NCI-H187 treated with DMSO at 0.1 percent for 48 hours (cell line): ENCODE measurements at places on chromosomes 6 and 20.

GRCh38 chr6:114284281-114284680 is 58.5 kb downstream of the HS3ST5 start:
- DNase-seq: no peak

DNA sequence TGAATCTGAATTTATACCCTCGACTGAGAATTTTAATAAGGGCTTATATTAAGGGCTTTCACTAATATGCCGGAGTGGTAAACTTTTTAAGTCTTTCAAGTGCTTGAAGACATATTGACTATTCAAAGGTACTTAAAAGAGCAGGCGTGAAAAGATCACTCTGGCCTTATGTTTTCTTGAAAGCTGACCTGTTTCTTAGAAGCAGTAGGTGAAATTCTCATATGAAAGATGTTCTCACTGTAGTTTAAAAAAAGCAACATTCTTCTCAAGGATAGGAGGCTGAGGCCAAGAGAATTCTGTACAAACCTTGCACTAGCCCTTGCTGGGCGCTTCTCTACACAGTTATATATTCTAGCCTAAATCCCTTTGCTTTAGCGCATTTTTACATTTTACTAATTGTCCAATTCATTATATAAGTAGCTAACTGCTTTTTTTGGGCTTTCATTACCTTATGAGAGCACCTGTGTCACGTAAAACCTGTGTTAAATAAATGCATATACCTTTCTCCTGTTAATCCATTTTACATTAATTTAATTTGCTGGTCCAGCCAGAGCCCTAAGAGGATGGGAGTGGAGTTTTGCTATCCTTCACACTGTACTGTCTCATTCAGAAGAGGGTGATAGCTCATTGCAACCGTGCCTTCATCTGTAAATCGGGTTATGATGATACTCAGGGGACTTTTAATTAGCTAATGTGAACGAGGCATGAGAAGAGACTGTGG is 59.6 kb upstream of the HFE start:
- DNase-seq: no peak

DNA sequence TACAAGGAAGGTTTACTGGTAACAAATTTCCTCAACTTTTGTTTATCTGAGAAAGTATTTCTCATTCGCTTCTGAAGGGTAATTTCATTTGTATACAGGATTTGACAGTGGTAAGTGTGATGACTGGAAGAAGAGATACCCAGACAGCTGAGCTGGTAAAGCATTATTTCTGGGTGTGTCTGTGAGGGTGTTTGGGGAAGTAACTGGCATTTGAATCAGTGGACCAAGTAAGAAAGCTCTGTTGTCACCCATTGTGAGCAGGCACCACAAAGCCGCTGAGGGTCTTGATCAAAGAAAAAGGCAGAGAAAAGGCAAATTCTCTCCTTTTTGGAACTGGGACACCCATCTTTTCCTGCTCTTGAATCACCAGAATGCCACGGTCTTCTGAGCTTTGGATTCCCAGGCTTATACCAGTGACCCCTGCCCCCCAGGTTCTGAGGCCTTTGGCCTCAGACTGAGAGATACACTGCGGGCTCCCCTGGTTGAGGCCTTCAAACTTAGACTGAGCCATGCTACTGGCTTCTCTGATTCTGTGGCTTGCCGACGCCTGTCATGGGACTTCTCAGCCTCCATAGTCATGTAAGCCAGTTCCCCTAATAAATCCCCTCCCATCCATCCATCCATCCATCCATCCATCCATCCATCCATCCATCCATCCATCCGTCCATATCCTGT is 10.5 kb upstream of the HUS1B start:
- DNase-seq: no peak

DNA sequence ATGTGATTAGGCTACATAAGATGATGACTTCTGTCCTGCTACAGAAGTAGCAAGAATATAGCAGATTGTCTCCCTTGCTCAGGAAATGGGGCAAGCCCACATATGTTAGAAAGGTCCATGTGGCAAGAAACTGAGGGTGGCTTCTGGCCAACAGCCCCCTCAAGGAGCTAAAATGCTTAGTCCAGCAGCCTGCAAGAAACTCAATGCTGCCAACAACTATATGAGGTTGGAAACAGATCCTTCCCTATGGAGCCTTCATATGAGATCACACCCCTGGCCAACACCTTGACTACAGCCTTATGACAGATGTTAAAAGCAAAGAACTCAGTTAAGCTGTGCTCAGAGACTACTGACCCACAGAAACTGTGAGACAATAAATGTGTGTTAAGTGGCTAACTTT is 22.1 kb downstream of the PTPRT start:
- no peak for DNase-seq

DNA sequence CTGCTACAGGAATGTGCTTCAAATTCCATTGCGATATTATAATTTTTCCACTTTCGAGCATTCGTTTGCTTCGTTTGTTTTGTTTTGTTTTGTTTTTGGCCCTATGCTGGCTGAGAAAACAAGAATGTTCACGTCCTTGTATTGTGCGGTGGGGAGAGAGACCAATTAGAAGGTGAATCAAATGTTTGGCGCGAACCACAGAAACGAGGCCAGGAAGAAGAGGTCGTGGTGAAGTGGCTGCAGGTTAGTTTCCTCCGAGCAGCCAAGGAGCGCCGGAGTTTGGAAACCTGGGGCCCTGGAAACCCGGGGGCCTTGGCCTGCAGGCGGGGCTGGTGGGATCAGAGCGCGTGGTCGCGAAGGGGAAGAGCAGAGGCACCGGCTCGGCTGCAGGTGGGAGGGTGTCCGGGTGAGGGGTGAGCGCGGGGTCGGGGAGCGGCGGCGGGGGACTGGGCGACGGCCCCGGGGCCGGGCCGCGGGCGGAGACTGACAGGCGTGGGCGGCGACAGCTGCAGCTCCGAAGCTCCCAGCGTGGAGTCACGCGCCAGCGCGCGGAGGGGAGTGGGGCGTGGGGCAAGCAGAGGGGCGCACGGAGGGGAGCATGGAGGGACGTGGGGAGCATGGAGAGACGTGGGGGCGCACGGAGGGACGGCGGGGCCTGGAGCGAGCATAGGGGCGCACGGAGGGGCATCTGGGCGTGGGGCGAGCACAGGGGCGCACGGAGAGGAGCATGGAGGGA is 141.5 kb upstream of the PDE10A start:
- no peak for DNase-seq

GRCh38 chr20:19048995-19049501 is 163.4 kb upstream of the SLC24A3 start:
- no peak for DNase-seq

DNA sequence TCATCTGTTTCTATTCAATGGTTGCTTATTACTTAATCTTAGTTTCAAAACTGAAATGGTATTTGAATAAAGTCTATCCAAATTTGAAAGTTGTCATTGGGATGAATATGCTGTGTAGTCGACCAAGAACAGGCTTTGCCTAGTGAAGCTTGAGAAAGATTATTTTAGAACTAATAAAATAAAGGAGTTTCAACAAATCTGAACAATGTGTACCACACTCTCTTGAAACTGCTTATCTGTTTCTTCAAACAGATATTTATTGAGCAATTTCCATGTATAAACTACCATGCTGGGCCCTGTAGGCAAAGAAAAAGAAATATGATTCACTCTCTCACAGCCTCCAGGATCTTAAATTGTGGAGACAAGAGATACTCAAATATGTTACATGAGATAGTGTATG is 174.4 kb downstream of the OGFRL1 start:
- no peak for DNase-seq

DNA sequence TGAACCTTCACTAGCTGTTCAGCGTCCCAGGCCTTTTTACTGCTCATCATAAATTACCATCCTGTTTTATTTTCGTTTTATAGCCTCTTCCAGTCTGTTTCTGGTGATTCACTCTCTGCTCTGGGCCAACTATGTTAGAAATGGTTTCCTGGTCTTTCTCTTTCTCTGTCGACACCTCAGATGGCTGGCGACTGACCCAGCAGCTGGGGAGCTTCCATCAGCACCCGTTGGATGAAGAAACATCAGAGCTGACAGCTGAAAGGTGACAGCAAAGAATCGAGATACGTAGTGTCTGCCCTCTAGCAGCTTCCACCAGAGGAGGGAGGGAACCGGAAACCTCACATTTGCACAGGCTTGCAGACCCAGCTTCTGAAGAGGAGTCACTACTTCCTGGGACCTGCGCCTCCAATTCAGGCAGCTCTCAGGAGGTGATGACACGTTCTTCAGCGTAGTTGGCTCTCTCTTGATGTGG is 82.9 kb upstream of the MLN start:
- no peak for DNase-seq

- no peak for DNase-seq
These were observed 36.0 kb upstream of the SNX9 start for GRCh38 chr6:157787080-157787479.
